ENCODE measurements at places on chromosomes 2 and 18. TPM values are rescaled to one million over a fixed set of nuclear protein-coding genes. Genes with fewer than 3 reads are reported as not detected.
A peak's percentile ranks its signal among the peaks of the same experiment; 100 is the strongest.

DNA sequence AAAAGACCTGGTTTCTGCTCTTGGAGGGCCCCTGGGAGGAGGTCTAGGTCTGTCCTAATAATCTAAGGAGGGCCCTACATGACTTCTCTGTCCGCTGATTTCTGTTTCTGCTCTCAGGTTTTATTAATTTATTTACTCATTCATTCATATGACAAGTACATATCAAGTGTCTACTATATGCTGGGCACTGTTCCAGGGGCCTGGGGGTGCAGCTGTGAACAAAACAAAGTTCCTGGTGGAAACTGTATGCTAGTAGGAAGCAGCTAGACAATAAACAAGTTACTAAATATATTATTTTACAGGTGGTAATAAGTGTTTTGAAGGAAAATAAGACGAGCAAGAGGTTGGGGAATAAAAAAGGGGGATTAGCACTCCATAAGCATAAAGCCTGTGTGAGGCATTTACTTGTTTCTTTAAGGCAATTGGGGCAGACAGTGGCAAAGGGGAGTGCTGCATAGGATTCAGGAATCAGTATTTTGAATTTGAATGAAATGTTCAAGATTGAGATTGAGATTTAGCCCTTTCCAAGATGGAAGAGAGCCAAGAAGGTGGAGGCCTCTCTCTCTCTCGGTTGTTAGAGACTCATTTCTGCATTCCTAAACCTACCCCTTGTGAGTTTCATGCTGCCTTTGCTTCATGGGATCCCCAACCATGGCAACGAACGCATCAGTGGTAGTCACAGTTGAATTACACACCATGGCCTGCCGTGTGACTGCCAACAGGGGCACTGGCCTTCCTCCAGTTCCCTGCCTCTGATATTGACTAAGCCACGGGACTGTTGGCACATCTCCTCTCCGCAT, 28.3 kb downstream of the DRC1 start:
- DNase-seq, result no peak

DNA sequence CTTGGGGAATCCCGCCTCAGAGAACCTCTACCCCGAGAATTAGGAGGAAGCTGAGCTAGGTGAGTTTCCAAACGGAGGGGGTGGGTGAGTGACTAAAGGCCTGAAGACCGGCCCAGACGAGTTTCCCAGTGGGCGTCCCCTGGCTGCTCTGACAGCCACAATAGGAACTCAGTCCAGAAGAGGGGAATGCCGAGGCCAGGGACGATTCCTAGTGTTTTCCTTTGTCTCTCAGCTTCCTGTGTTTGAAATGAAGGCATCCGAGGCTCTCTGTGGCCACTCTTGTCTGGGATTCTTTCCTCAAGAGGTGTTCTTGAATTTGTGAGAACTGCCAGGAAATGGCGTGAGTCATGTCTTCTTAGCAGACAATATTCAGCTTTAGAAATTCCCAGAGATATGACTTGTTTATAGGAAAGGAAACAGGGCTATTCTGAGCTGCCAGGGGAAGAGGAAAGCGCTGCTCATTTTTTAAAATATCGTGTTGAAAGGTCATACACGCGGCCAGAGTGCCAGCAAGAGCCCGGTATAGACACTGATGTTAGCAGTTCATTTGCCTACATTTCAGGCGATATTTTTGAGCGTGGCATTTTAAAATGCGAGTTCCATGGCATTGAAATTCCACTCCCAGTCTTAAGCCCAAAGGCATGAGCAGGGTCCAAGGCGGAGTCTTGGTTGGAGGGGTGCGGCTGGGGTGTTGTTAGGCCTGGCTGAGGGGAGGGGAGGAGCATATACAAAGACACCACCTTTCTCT, 169.1 kb upstream of the KLF7 start:
- peak; percentile 99 for DNase-seq

DNA sequence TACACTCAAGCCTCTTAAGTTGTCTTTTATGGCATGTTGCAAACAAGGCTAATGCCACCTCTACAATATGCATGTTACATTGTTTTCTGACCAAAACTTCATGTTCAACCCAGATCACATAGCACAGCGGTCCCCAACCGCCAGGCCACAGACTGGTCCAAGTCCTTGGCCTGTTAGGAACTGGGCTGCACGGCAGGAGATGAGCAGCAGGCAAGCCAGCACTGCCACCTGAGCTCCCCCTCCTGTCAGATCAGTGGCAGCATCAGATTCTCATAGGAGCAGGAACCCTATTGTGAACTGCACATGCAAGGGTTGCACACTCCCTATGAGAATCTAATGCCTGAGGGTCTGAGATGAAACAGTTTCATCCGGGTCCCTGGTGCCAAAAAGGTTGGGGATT, 324.8 kb upstream of the CHAC2 start:
- no peak for DNase-seq

DNA sequence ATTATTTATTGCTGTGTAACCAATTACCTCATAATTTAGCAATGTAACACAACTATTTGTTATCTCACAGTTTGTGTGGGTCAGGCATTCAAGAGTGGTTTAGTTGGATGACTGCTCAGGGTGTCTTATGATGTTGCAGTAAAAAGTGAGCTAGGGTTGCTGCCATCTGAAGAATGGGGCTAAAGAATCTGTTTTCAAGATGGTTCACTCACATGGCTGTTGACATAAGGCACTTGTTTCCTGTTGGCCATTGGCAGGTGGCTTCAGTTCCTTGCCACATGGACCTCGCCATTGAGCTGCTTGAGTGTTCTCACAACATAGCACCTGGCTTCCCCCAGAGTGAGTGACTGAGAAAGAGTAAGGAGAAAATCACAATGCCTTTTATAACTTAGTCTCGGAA, 123.2 kb downstream of the TMEM17 start:
- no peak for DNase-seq

- DNase-seq, result no peak
Observed at GRCh38 chr2:238202326-238203093, 985 bp downstream of the ILKAP start.

DNA sequence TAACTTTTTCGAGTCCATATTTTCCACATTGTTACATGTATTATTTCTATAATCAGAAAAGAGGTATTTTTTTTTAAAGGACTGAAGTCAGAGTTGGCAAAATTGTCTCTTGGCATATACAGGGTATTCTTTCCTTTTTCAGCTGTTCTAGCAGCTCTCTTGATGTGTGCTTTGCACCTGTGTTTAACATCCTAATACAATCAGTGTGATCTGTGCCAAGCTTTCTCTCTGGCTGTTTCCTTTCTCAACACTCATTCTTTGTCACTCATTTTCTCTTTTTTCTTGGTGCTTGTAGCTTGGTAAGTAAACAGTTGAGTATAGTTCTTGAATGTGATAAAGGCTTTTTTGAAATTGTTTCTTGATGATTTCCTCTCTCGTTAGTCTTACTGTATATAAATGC, 9.2 kb downstream of the RNMT start:
- no peak for DNase-seq

GRCh38 chr2:20218331-20219320, 6.3 kb downstream of the SDC1 start:
- DNase-seq, result no peak

GRCh38 chr2:144424559-144425240, 95.2 kb downstream of the ZEB2 start:
- no peak for DNase-seq

DNA sequence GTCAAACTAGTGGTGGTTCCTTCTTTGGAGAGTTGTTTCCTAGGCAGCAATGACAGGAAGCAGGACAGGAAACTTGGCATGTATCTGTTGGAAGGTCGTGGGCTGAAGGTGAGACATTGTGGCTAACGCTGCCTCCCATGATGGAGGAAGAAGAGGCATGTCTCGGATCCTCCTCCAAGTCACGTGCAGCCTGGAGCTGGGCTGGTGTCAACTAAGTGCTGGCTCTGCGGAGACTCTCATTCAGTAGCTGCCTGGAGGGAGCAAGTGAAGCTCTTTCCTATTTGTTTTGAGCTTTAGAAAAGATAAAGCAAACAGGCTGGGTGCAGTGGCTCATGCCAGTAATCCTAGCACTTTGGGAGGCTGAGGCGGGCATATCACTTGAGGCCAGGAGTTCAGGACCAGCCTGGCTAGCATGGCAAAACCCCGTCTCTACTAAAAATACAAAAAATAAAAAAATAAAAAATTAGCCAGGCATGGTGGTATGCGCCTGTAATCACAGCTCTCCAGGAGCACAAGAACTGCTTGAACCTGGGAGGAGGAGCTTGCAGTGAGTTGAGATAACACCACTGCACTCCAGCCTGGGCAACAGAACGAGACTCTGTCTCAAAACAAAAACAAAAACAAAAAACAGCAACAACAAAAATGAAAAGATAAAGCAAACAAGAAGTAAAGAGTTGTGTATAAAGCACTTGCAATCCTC, 28.2 kb upstream of the INO80C start:
- no peak for DNase-seq

- DNase-seq, result no peak
Observed at GRCh38 chr2:68060652-68061051, 2.2 kb downstream of the C1D start.

DNA sequence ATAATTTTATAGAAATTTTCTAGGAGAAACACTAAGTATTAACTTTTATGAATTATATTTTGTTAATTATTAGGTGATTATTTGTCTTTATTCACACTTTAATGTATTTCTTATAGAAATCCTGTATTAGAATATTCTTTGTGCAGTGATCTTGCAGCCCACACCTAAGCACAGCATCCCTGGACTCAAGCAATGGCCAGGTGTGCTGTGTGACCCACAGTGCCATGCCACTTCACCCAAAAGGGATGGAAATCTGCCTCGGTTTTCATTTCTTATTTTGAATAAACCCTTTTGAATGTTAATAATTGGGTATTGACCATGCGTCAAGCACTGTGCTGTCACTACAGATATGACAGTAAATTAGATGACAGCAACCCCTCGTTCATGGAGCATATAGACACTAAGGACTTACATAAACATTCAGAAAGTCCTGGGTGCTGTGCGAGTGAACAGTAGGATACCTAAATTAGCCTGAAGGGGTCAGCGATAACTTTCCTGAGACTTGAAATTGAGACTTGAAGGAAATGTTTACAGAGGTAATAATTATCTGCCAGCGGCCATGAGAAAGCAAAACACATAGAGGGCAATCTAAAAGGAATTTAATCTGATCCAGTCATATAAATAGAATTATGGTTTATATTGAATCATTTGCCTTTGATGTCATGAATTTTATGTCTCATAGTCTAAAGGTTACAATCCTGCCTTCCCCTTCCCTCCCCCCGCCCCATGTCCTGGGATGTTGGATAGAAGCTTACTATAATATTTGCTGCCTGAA, 52.7 kb upstream of the CALCRL start:
- DNase-seq, result no peak

- no peak for DNase-seq
Observed at GRCh38 chr2:127829845-127830246, 18.9 kb upstream of the WDR33 start.

DNA sequence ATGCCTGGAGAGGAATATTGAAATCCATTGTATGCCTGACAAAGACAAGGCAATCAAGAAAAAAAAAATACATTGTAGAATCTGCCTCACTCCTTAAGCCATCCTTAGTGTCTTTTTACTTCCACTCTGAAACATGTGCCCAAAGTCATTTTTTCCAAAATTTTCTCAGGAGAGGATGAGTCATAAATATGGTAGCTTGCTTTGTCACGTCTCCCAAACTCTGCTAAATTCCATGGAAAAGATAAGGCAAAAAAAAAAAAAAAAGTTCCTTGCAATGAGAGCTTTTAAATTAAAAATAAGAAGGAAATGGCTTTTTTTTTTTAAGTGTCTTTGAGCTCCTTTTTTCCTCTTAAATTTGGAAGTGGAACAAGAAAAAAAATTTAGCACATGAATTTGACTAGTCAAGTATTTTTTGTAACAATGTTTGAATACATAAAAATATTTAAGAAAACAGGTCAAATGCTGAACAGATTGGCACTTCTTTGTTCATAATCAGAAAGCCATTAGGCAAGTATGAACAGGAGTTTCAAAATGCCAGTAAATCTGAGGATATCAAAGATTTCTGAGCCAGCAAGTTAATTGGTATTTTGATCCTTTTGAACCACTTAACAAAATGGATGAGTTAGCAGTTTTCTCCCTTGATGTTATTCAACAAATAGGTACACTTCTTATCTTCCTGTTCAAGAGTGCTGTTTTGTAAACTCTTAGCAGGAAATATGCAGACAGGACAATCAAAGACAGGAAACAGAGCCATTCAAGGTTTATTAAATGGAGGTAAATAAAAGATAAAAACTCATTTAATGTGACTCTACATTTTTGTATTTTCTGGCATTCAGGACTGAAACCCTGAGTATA, 247.3 kb upstream of the SP5 start:
- no peak for DNase-seq

DNA sequence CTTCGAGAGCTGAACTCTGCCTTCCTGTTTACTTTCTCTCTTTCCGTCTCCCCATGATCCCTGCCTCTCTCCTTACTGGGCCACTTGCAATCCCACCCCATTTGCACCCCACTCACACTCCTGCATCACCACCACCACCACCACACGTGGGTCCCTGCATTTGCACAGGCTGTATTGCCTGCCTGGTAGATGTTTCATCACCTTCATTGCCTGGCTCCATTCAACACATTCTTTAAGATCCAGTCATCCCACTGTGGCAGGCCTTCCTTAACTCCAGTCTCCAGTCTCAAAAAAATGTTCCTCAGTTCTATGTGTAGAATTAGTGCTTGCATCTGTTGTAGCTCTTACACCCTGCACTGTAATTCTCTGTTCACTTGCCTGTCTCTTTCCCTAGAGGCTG, 13.9 kb downstream of the NOSTRIN start:
- no peak for DNase-seq

DNA sequence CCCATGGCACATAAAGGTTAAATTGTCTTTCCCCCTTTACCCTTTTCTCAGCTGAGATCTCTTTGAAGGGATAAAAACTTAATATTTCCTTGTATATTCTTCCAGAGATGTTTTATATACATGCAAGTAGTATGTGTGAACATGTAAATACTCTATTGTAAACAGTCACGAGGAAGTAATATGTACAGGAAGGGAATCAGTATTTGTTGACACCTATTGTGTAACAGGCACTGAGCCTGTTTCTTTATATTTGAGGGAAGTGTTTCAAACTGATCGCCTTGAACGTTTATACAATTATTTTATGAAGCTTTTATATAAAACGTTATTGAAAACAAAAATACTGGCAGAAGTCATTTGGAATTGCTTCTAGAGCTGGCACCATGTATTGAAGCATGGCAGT, 13.2 kb downstream of the RALBP1 start:
- no peak for DNase-seq

- peak; percentile 27 for DNase-seq
Observed at GRCh38 chr2:239312081-239312511, 88.7 kb downstream of the HDAC4 start.

- DNase-seq, result no peak
Observed at GRCh38 chr2:101018934-101019333, 16.8 kb downstream of the RPL31 start.

- peak; percentile 50 for DNase-seq
Observed at GRCh38 chr2:170711774-170712652, 3.1 kb upstream of the SP5 start.

The CHRND gene
- not detected for total RNA-seq

The DSG4 gene
- not detected for total RNA-seq

The C1QL2 gene
- total RNA-seq, result not detected

The PAX8 gene
- not detected for total RNA-seq

The IGFBP5 gene
- total RNA-seq, result not detected

The SLC4A5 gene
- total RNA-seq, result not detected

The RND3 gene
- total RNA-seq, result 178 TPM

The IL36RN gene
- total RNA-seq, result not detected
